Activated B cell treated with CpG ODN at 0.5 μM for 24 hours (primary cell): ENCODE measurements at places on chromosomes 5 and 9. TPM values are rescaled to one million over a fixed set of nuclear protein-coding genes. Genes with fewer than 3 reads are reported as not detected.
A peak's percentile ranks its signal among the peaks of the same experiment; 100 is the strongest.

DNA sequence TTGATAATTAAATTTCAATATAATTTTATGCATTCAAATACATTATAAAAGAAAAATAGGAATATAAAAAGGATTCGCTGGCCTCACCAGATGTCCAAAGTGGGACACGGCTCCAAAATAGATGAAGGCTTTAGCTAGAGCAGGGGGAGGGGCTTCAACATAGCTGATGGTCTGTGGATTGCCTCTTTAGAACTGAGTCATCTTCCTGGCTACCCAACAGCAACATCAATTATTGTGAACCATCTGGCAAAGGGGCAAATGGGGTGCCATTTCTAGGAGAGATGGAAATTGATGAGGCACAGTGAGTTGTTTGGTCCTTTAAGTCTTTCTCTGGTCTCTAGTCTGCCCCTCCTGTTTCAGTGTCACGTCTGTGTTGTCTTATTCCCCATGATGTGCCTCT lies 44.2 kb upstream of the CD180 start:
- no peak for DNase-seq

GRCh38 chr5:137734962-137735554 lies 831 bp downstream of the KLHL3 start:
- DNase-seq, result no peak

- no peak for DNase-seq
Measured at GRCh38 chr9:32533336-32533735, 7.3 kb upstream of the RIGI start.

DNA sequence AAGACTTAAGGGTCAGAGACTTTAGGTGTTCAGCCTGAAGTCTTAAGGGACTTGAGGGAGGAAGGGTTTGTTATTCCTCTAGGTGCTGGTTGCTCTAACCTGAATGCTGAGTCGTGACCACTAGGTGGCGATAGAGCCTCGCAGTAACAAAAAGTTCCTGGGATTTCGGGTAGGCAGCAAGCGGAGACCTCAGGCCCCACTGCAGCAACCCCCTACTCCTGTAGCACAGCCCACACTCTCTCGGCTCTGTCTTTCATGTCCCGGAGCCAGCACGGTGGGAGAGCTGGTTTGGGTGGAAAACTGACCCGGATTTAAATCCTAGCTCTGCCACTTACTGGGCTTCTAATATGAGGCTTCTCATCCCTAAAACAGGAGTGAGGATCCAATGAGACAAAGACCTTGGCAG lies 100.3 kb upstream of the PANK3 start:
- DNase-seq, result peak; percentile 26

DNA sequence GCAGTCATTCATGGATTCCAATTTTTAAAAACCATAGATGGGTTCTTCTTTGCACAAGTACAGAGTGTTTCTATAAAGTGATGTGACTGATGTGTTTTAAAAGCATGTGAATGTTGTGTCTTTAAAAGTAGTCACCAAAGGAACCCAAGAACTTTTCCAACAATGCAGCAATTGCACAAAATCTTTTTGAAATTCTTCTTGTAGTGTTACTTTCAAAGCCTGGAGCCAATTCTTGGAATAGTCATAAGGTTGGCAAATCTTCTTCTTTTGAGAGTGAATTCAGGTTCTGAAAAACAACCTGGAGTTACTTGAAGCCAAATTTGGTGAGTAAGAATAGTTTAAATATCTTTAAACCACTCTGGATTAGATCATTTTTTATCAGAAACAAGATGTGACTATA lies 10.5 kb downstream of the GRAMD2B start:
- DNase-seq, result no peak

SLC6A7 gene
- not detected in 2 replicates for total RNA-seq

ADRA1B gene
- 0.49 and 0.53 TPM in 2 replicates for total RNA-seq

PCDHB14 gene
- 0.11 TPM in 1 of 2 replicates, not detected in the other for total RNA-seq

SLC1A3 gene
- 0.44 and 0.82 TPM in 2 replicates for total RNA-seq
